ENCODE measurements at places on chromosomes 2 and 18.

- DNase-seq, result no peak
Observed at GRCh38 chr2:233816334-233816733, 38.0 kb downstream of the HJURP start.

DNA sequence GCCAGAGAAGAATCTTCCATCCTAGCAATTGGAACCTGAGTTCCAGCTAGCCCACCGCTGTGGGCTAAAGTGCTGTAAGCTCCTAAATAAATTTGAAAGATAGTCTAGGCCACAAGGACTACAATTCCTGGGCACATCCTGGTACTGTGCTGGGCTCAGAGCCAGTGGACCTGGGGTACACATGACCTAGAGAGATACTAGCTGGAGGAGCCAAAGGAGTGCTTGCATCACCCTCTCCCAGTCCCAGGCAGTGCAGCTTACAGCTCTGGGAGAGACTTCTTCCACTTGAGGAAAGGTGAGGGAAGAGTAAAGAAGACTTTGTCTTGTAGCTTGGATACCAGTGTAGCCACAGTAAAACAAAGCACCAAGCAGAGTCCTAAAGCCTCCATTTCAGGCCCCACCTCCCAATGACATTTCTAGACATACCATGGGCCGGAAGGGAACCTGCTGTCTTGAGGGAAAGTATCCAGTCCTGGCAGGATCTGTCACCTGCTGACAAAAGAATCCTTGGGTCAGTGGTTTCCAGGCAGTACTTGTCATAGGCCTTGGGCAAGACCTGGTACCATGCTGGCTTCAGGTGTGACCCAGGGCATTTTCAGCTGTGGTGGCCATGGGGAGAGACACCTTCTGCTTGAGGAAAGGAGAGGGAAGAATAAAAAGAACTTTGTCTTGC, 89.5 kb downstream of the TMEM185B start:
- no peak for DNase-seq

GRCh38 chr2:228649876-228650275, 468.4 kb upstream of the SPHKAP start:
- no peak for DNase-seq

- DNase-seq, result no peak
Observed at GRCh38 chr2:122384768-122385333, 629.4 kb downstream of the TSN start.

- DNase-seq, result no peak
Observed at GRCh38 chr2:231512222-231512621, 18.0 kb downstream of the NMUR1 start.

DNA sequence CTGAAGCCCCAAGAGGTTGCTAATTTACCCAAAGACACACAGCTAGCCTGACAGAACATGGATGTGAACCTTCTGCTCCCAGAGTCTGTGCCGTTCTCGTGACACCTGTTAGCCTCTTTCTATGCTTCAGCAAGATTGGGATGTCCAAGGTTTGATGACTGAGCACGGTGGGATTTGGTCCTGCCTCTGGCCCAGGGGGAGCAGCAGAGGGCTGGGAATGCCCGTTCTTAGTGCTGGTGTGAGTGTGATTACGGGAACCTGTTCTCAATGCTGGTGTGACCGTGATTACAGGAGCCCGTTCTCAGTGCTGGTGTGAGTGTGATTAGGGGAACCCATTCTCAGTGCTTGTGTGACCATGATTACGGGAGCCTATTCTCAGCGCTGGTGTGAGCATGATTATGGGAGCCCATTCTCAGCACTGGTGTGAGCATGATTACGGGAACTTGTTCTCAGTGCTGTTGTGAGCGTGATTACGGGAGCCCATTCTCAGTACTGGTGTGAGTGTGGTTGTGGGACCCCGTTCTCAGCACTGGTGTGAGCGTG, 67.3 kb upstream of the SNTG2 start:
- no peak for DNase-seq

GRCh38 chr2:50077190-50077737, 922.9 kb upstream of the FSHR start:
- DNase-seq, result no peak

GRCh38 chr18:2104620-2105462, 466.5 kb downstream of the METTL4 start:
- DNase-seq, result peak; percentile 11

GRCh38 chr18:78986018-78986481, 6.4 kb downstream of the SALL3 start:
- DNase-seq, result no peak

DNA sequence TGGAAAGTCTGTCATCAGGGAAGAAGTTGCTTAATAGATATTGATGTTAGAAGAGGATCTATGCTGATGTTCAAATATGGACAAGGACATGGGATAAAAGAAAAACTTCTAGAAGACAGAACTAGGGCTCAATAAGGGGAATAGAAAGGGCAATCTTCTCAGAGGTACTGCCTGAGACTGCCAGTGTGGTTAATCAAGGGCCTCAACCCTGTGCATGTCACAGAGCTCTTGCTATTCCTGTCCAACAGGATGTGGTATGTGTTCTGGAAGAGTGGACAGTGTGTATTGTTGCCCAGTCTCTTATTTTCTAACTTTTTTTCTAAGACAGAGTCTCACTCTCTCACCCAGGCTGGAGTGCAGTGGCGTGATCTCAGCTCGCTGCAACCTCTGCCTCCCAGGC, 27.8 kb upstream of the RNF125 start:
- DNase-seq, result no peak
